NCI-H82 (cell line): ENCODE measurements at places on chromosomes 3 and 15.
A peak's percentile ranks its signal among the peaks of the same experiment; 100 is the strongest.

DNA sequence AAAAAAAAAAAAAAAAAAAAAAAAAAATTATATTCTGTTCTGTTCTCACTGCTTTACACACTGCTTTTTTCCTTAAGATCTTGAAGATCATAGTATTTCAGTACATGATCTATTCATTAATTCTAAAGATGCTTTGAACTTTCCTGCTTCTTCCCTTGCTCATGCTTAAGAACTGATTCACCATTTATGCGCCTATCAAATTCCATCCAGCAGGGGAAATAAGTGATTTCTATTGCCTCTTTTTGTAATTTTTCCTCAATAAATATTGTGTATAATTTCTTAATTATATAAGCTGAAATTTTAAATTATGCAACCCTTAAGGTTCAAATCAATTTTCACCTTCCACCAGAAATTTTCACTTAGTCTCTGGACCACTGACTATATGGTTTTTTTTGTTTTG, 10.6 kb downstream of the DENND6A start:
- no peak for DNase-seq

GRCh38 chr3:157442729-157443128, 6.1 kb downstream of the PTX3 start:
- DNase-seq: no peak

GRCh38 chr3:52456169-52456799, 880 bp downstream of the NISCH start:
- DNase-seq: peak; percentile 67

GRCh38 chr3:125185805-125186204, 26.7 kb downstream of the SLC12A8 start:
- DNase-seq: no peak

DNA sequence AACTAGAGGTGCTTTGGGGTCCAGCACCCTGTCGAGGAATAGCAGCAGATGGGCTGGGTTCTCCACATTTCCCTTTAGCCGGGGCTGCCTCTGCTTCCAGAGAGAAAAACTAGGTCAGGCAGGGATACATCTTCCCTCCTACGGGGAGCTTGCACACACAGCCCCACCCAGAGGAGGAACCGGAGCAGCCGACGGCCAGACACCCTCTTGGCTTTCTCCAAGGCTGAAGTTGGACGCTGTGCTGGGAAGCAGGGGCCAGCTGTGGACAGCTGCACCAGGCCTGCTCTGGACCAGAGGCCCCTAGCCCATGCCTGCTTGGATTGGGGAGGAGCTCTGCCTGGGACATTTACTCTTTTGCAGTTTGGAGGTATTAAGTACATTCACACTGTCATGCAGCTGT, 44.7 kb upstream of the NR2C2 start:
- DNase-seq: no peak
